Left cardiac atrium (tissue), 4 donors: ENCODE measurements at places on chromosomes 2 and 18. TPM values are rescaled to one million over a fixed set of nuclear protein-coding genes. Genes with fewer than 3 reads are reported as not detected.

GRCh38 chr2:72150157-72150860 lies 2.6 kb upstream of the CYP26B1 start:
- peak; percentile 70 for DNase-seq

DNA sequence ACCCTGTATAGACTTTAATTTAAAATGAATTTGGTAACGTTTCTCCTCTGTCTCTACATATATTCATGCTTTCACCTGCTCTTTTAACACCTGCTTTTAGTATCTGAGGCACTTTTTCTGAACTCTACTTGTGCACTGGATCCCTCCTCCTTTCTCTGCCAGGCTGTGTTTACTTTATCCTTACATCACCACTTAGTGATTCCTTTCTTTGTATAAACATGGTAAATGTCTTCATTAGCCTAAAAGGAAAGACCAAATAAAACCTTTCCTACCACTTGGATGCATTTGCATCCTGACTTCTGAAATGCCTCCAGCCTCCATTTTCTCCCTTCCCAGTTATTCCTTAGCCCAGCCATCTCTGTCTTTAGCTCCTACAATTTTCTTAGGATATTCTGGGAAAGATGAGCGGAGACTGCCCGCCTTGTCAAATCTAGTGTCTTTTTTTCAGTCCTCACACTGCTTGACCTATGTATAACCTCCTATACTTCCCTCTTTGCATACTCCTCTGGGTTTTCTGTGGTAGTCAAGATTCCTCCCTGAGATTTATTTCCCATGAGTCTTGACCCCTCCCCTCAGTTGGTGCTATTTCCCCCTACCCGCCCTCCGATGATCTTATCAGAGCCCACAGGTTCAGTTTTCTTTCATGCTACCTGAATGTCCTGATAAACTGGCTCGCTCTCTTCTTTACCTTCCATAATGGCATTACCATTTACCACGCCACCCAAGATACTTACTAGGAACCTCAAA lies 44.8 kb downstream of the REL start:
- no peak for DNase-seq

Gene DNAJB2
- total RNA-seq = 63.6 TPM

- DNase-seq = no peak
Measured at GRCh38 chr2:3101016-3101942, 276.3 kb downstream of the EIPR1 start.

GRCh38 chr2:102487761-102488462 lies 14.9 kb downstream of the SLC9A4 start:
- no peak for DNase-seq

DNA sequence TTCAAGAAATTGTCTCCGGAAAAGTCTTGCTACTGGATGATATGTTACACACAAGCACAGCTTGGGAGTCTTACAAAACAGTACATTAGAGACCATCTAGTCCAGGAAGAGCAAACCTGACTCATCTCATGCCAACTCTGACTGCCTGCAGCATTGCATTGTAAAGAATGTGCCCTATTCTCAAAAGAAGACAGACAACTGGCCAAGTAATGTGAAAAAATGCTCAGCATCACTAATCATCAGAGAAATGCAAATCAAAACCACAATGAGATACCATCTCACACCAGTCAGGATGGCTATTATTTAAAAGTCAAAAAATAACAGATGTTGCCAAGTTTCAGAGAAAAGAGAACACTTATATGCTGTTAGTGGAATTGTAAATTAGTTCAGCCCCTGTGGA lies 42.7 kb upstream of the GORASP2 start:
- DNase-seq = no peak

Gene MALL
- 14.0 TPM for total RNA-seq

DNA sequence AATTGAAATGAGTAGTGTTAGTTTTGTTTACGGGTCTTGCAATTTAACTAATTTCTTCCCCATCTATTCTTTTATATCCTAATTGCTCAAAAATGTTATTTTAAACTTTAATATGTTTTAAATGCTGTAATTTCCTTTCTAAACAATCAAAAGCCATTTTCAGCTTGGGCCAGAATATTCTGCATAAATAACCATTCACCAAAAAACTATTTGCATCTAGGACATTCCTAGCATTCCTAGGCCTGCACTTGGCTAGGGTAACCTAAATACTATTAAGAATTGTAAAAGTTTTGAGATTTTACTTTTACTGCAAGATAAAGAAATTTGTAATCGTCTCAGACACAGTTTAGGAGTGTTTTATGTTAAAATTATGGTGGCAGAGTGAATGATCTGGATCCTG lies 7.8 kb upstream of the ETAA1 start:
- no peak for DNase-seq

Gene COA5
- total RNA-seq = 23.1 TPM

Gene MC2R
- not detected for total RNA-seq

DNA sequence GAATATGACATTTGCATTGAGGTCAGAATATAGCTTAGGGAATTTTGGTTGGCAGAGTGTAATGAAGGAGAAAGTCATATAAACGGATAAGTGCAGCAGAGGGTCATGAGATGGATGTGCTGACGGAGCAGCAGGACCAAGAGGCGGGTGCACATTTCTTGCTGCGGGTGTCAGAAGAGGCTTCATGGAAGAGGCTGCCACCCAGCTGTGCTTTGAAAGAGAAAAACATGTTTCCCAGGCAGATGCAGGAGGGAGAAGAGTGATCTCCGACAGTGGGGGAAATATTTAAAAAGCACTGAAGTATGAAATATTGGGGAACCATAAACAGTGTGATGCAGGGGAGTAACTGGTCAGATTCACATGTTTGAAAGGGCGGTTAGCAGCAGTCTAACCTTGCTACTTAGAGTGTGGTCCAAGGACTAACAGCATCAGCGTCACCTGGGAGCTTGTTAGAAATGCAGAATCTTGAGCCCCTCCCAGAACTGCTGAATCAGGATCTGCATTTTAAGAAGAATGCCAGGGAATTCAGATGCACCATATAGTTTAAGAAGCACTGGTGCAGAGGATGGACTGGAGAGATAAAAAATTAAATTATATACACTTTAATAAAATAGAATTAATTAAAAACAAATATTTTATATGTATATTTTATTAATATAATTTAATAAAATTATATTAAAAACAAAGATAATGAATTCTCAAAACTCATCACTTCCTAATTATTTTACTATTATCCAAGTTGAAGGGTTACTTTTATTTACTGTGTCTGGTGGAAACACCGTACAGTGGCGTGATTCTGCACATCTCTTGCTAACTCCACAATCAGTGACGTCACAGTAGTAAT lies 36.1 kb upstream of the SCYGR1 start:
- DNase-seq = no peak

Gene AQP4
- 10.3 TPM for total RNA-seq

DNA sequence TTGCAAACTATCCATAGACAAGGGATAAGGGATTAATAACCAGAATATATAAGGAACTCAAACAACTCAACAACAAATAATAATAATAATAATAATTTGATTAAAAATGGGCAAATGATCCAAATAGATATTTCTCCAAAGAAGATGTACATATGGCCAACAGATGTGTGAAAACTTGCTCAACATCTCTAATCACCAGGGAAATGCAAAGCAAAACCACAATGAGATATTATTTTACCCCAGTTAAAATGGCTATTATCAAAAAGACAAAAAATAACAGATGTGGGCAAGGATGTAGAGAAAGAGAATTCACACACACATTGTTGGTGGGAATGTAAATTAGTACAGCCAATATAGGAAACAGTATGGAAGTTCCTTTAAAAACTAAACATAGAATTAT lies 26.9 kb downstream of the DNAH7 start:
- no peak for DNase-seq

Gene GALNT5
- 0.59 TPM for total RNA-seq

- no peak for DNase-seq
Measured at GRCh38 chr18:59249199-59249774, 24.0 kb downstream of the RAX start.

Gene C2orf15
- total RNA-seq = 0.26 TPM

Gene SLC38A11
- 0.71 TPM for total RNA-seq

Gene RESP18
- total RNA-seq = not detected

- no peak for DNase-seq
Measured at GRCh38 chr18:3651266-3651665, 201.3 kb downstream of the TGIF1 start.

GRCh38 chr2:63698786-63699548 lies 110.2 kb downstream of the MDH1 start:
- DNase-seq = peak; percentile 78

DNA sequence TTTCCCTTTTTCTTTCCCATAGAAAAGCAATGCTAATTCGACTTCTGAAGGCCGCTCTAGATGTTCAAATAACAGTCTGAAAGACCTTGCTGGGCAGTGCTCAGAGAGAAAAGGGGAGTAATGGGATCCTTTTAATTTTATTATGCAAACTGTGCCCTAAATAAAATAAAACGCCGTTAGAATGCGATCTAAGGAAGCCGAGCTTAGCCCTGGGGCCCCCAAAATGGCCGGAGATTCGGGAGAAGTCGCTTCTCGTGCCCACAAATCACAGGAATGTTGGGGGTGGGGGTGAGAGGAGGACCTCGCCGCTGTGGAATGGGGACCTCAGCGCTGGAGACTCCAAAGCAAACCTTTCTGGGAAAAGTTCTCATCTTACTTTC lies 8.4 kb upstream of the POU3F3 start:
- no peak for DNase-seq

Gene ATP9B
- total RNA-seq = 19.4 TPM

Gene NT5DC4
- total RNA-seq = not detected

DNA sequence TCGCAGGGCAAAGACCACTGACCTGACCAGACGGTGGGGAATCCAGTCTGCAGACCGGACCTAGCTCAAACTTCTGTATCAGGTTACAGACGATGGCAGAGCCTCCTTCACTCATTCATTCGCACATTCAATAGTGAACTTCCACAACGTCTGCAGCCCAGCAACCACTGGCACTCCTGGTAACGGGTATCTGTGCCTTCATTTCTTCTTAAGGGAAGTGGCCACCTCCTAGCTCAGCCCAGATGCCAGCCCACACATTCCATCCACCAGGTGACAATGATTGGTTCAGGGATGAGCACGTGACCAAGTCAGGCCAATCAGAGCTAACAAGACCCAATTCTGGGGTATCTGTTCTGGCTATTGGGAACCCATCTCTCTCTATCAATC lies 15.9 kb upstream of the ARMC9 start:
- no peak for DNase-seq

Gene CAPN14
- 0.12 TPM for total RNA-seq

Gene DTNA
- 128 TPM for total RNA-seq

Gene FOXD4L1
- total RNA-seq = not detected

Gene CKAP2L
- total RNA-seq = 0.05 TPM

Gene TGOLN2
- 71.1 TPM for total RNA-seq

- peak; percentile 54 for DNase-seq
Measured at GRCh38 chr2:176122683-176123410, at the start of gene HOXD9. Gene HOXD9, plus strand, starts transcription at chr2:176122719. Its CDS starts 50 bp downstream, at chr2:176122769.

GRCh38 chr2:161965994-161966393 lies 108.0 kb downstream of the DPP4 start:
- DNase-seq = no peak

DNA sequence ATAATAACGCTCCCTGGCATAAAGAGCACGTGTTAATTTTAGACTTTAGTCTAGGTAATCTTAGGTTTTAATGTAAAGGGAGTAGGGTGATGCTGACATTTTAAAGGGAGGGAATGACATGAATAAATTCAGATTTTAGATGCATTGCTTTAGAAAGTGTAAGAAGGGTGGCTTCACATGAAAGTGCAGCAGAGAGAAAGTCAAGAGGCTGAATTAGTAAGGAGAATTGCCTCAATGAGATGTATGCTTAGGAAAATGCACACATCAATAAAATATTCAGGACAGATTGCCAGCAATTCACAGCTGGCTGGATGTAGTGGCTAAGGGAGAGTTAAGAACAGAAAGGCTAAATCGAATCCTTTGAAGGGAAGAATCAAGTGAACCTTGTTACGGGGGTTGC lies 165.5 kb upstream of the CDH19 start:
- no peak for DNase-seq

DNA sequence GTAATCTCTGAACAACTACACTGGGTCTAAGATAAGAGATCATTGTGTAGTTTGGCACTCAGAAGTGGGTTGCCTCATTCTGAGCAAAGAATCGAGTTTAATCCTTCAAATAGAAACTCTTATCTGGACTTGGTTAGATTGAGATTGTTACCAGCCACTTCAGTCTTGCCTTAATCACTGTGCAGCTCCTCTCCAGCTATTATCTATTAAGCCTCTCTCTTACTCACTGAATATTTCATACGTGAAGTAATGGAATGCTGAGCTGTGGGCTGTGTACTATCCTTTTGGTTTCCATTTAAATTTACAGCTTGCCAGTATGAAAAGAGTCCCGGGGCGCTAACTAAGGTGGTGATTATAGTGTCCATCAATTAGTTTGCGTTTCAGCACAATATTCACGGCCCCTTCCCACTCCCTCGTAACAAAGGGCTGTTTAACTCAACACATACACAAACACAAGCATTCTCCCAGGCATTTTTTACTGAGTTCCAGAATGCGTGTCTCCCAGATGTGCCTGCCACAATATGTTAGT lies 65.7 kb upstream of the NCKAP5 start:
- no peak for DNase-seq

DNA sequence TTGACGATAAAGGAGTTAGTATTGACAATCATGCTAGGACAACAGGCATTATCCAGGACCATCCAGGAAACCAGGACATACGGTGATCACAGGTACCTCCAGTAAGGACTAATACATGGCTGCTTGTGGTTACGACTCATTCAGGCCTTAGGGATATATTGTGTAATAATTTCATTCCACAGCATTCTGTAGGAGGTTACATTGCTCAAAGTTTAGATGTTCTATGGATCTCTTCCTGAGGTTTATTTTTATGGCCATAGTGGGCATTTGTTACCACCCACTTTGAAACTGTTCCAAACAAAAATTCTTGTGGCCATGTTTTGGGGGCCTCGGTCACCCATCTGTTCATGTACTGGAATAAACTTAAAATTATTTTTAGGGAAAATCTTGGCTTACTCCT lies 431.6 kb downstream of the METTL4 start:
- no peak for DNase-seq

Gene CRYGD
- total RNA-seq = not detected

GRCh38 chr2:127847931-127848330 lies 10.0 kb downstream of the POLR2D start:
- no peak for DNase-seq
